ENCODE measurements at places on chromosomes 12 and 14.

DNA sequence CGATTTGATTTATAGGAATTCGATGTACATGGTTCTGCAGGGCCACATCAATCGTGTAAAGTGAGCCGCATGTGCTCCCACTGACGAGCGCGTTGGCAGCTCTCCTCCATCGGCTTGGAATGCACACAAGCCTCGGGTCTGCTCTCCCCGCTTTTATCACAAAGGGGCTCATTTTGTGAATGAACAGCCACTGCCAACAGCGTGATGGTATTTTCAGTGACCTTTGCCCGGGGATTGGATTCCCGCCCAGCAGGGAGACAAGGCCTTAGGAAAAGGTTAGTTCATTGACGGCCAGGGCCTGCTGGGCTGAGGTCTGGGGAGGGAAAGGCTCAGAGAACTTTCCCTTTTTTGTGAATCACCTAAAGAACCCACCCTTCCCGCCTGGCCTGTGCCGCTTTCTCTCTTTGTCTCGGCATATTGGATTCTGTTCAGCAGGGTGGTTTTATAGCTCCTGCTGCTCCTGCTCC is 232.1 kb downstream of the MSRB3 start:
- no peak for DNase-seq

DNA sequence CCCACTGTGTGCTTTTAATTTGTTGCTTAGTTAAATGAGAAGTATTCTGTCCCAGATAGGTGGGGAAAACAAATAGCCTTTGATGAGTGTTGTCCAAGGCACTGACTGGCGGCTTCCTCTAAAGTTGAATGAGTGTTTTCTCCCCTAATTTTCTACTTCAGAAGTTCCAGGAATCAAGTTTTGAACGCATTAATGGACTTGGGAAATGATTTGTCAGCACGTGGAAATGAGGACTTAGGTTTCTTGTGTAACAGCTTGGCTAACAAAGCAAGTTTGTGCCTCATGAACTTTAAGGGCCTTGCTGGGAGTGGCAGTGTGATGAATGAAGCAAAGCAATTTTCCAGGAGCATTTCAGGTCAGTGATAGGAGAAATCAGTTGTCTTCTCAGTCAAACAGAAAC is 56.9 kb downstream of the LIN52 start:
- no peak for DNase-seq

GRCh38 chr12:9796346-9796745 is 30.9 kb upstream of the KLRF1 start:
- DNase-seq, result no peak

GRCh38 chr14:61691495-61691894 is 3.8 kb upstream of the HIF1A start:
- DNase-seq, result no peak

GRCh38 chr12:32975122-32975521 is 78.5 kb upstream of the PKP2 start:
- DNase-seq, result no peak

DNA sequence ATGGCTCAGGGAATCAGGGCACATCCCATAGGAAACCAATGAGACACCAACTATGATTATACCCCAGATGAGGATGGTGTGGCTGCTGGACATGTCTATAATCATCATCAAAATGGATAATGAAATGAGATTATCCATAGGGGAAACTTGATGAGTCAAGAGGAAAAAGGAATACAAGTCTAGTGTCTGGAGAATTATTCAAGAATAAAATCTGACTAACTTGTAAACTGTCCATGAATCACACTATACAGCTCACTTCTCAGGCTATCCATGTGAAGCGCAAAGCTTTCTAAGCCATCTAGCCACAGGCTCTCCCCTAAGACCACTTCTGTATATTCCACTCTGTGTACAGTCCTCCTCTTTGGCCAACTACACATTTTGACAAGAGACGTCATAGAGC is 52.5 kb downstream of the DUSP16 start:
- DNase-seq, result peak; percentile 79

GRCh38 chr12:104507672-104508071 is 50.9 kb downstream of the CHST11 start:
- peak; percentile 9 for DNase-seq

DNA sequence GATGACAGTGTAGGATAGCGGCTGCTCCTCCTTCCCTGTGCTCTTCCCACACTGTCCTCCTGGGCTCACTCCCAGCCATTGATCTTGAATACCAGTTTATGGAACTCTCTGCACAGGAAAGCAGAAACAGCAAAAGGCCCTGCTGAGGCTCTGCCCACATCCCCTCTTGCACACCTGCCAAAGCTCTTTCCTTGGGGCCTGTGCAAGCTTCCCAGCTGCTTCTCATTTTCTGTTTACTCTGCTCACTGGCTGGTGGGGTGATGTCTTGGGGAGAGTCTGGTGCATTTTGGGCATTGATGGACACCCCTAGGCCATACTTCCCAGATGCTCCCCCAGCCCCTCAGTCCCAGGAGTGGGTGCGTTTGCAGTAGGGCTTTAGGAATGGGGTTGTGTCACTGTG is 361.8 kb downstream of the TMEM121 start:
- no peak for DNase-seq

- no peak for DNase-seq
These were observed 575 bp downstream of the TRAF3 start for GRCh38 chr14:102777711-102778337.

DNA sequence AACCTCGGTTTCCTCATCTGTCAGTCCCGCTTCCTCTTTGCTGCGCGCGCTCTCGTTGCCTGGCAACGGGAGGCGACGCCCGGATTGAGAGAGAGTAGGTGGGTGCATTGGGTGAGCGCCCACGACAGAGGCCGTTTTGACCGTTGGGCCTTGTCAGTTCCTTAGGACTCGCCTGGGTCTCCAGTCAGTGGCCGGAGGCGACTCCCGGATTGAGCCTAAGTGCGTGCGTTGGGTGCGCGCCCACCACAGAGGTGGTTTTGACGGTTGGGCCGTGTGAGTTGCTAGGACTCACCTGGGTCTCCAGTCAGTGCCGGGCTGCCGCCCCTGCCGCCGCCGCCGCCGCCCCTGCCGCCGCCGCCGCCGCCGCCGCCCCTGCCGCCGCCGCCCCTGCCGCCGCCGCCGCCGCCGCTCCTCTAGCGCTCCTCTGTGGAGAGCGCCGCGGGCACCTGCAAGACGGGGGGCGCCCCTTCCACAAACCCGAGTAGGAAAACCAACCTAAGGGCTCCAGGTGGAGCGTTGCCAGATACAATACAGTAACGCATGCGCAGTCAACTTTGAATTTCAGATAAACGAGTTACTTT is 37.2 kb downstream of the APOBEC1 start:
- no peak for DNase-seq

DNA sequence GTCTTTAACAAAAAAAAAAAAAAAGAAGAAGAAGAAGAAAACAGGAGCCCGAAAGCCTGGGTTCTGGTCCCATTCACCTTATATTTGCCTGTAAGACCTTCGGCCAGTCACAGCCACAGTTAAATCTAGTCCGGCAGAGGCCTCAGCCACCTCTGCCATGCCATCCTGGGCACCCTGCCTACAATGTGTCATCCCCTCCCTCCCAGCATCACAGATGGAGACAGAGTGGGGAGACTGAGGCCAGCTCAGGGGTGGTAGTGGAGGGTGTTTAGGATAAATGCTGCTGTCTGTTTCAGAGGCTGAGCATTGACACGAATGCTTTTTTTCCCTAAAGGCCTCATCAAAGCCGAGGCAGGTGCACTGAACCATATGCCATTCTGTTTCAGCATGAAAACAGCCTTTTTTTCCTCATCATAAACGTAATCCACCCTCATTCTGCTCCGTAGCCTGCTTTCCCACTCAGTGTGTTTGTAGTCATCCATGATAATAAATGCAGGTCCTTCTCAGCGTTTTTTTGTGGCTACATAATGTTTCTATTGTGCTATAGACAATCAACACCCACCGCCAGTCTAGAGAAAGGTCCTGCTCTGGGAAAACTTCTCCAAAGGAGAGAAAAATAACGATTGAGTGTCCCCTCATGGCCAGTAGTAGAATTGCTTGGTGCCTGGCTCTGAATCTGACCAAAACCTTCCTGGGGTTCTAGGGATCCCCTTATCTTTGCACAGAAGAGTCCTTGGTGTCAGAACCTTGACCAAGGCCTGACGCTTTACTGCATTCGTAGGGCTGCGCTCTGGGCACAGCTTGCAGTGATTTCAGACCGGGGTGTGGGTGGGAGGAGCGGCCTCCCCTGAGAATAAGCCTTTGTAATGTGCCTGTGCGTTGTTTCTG is 41.1 kb upstream of the TSPAN9 start:
- DNase-seq, result no peak

DNA sequence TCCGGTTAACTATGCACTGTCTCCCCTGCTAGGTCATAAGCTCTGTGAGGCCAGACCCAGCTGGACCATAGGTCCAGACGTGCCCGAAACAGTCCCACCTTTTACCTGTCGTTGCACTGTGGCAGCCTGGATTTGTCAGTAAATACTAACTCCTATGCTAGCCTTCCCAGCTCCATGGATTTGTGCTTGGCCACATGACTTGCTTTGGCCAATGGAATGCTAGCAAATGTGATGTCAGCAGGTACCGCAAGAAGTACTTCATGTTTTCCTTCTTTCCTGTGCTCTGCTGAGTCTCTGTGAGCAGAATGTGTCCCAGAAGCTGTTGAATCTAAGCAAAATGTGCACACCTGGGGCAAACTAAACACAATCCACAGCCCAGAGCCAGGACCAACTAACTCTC is 157.2 kb downstream of the ANO2 start:
- no peak for DNase-seq

- no peak for DNase-seq
These were observed 250.9 kb downstream of the ADGRD1 start for GRCh38 chr12:131204416-131205274.

GRCh38 chr14:20580242-20580641 is 7.6 kb downstream of the RNASE11 start:
- no peak for DNase-seq
